B cell (primary cell): ENCODE measurements at places on chromosomes 3 and 15. TPM values are rescaled to one million over a fixed set of nuclear protein-coding genes. Genes with fewer than 3 reads are reported as not detected.

Gene GOLGA8B
- 75.5 and 77.1 TPM in 2 replicates for total RNA-seq

Gene HDDC3
- 23.4 and 23.9 TPM in 2 replicates for total RNA-seq

Gene BSN
- 0.20 and 0.24 TPM in 2 replicates for total RNA-seq

Gene ECE2
- total RNA-seq, result not detected in 2 replicates

Gene AGBL1
- total RNA-seq, result not detected in 2 replicates

DNA sequence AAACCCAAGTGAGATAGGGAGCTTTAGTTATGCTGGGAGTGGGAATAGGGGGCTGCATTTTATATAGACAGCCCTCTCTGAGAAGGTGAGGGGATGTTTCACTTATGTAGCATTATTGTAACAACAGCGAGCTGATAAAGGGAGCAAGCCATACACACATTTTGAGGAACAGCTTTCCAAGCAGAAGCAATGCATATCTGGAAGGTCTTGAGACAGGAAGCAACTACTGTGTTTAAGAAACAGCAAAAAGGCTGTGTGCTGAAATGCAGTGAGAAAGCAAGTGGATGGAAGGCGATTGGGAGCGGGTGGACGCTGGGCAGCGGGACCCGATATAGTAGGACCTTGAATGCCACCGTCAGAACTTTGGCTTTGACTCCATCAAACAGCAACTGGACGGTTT lies 155.9 kb upstream of the TBL1XR1 start:
- DNase-seq, result no peak

DNA sequence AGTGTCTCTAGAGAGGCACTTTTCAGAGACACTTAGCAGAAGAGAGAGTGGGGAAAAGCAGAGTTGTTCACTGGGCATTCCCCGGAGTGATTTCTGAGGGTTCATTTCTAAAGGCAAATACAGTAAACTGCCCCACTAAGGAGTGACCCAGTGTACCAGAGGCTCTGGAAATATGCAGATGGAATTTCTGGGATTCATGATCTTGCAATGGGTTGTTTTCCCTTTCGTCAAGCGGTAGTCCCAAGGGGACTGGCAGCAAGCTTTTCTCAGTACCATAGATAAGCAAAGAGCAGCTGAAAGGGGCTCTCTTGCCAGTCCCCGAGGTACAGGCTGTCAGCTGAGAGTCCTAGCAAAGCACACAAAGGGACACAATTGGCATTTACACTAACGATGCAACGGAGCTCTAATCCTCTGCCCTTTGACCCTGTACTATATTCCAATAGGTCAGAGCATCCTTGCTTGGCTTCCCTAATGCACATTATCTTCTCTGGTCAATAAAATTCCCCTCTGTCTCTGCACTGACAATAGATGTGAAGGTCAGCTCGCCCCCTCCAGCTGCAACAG lies 155.6 kb downstream of the SEMA6D start:
- no peak for DNase-seq

DNA sequence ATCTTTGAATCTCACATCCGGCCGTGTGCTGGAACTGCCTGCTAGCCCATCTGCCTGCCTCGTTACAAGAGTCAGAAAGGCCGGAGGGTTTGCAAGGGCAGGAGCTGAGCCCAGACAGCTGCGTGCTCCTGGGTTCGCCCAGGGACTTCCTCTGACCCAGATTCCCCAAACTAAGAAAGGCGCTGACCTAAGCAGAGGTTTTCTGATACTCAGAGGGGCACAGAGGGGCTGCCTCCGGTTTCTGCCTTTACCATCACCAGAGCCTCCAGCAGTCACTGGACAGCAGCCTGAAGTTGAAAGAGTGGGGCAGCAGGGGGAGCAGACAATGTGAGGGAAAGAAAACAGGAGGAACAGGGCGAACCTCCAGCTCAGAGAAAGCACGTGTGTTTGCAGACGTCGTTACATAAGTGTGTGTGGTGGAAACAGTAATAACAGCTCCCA lies 33.4 kb upstream of the RAD18 start:
- DNase-seq, result no peak

DNA sequence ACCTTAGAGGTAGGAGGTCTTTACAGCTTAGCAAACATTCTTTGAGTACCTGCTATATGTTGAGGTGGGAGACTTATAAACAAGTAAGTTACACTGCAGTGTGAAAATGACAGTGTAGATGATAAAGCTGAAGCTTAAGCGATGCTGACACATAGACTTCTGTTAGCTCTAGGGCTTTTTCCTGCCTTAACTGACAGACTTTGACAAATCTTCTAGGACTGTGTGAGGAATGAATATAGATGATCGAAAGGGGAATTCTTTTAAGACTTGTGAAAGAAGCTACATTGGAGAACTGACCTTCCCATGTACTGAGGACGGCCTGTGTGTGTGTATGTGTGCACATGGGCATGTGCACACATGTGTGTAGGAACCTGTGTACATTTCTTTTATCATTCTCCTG lies 22.7 kb downstream of the BOC start:
- no peak for DNase-seq

- DNase-seq, result no peak
Measured at GRCh38 chr15:29636140-29636539, 186.1 kb downstream of the TJP1 start.

GRCh38 chr3:42014921-42015533 lies 53.1 kb upstream of the ULK4 start:
- DNase-seq, result peak; percentile 53

- DNase-seq, result no peak
Measured at GRCh38 chr15:70314018-70314354, 216.3 kb upstream of the TLE3 start.

DNA sequence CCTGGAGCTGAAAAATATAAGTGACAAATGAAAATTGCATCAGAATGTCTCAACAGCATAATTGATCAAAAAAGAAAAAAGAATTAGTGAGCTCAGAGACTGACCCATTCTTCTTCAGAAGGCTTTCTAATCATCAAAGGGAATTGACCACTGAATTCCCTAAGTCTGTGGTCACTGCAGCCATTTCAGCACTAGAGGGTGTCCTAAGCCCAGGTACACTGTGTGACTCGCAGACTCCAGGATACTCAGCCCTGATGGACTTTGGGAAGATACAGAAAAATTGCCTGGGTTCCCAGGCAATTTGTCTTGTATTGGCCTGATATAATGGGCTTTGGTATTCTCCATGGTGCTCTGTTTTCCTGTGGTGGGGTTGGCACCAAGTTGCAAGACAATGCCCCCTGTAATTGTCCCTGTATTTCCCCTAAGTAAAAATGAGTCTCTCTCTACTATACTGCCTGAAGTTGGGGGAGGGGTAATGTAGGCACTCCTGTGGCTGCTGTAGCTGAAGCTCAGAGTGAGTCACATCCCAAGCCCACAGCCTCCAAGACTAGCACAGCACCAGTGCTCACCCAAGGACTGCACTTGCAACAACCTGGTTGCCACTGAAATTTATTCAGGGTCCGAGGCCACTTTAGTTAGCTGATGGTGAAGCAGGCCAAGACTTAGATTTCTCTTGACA lies 256.0 kb upstream of the STAC start:
- no peak for DNase-seq

- no peak for DNase-seq
Measured at GRCh38 chr3:156472684-156473083, 82.2 kb downstream of the SSR3 start.

- DNase-seq, result no peak
Measured at GRCh38 chr3:142053835-142054234, 95.5 kb downstream of the TFDP2 start.

- peak; percentile 11 for DNase-seq
Measured at GRCh38 chr3:186464424-186465093, 79.6 kb downstream of the CRYGS start.

DNA sequence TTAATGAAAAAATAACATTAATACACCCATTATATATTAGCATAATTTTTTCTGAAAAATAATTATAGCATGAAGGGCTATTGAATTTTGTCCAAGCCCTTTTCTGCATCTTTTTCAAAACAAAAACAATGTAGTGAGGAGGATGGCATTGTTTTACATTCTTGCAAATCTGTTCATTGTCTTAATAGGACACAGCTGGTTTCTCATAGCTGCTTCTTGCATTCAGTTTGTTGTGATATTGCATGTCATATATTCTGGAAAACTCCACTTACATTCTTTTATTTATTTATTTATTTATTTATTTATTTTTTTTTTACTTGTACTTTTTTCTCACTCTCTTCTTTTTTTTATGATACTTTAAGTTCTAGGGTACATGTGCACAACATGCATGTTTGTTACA lies 107.4 kb downstream of the NR1D2 start:
- no peak for DNase-seq
